ENCODE measurements at places on chromosomes 1 and 21.

- DNase-seq, result no peak
Measured at GRCh38 chr1:13443335-13443979, 33.2 kb downstream of the PRAMEF20 start.

DNA sequence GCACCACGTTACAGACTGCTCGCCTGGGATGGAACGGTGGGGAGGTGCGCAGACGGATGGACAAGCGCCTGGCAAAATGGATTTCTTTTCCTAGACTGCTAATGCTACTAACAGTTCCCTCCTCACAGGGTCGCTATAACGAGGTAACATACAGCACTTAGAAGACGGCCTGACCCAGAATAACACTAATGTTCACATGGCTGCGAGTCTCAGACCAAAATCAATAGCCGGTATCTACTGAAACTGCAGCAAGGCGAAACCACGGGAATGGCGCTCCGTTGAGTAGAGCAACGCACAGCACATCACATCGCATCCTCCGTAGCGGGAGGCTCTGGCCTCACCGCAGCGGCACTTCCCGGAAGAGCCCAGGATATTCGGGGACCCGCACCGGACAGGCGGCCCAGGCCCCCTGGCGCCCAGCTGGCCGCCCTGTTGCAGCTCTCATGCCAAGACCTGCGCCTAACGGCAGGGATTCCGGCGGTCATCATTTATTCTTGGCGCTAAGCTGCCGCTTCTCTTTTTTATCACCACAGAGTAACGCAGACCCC lies 46.6 kb downstream of the VPS26C start:
- DNase-seq, result no peak

- no peak for DNase-seq
Measured at GRCh38 chr21:33075596-33076195, 5.8 kb downstream of the OLIG1 start.

DNA sequence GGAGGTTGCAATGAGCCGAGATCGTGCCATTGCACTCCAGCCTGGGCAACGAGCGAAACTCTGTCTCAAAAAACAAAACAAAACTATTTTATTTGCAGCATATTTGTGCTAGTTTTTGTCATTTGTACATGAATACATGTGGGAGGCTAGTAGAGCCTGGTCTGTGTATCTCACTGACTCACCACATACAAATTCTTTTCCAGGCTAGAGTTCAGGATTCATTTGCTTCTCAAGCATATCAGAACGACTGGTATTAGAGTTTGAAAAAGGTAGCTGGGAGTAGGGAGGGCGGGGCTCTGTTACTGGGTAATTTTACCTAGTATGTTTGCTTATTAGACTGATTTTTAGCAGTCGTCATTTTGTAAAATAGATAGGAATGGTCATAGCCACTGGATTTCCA lies 4.5 kb upstream of the TOR3A start:
- DNase-seq, result no peak

Data from aorta (tissue), 5 donors.